T-helper 9 cell (primary cell): ENCODE measurements at places on chromosomes 5 and 9.

DNA sequence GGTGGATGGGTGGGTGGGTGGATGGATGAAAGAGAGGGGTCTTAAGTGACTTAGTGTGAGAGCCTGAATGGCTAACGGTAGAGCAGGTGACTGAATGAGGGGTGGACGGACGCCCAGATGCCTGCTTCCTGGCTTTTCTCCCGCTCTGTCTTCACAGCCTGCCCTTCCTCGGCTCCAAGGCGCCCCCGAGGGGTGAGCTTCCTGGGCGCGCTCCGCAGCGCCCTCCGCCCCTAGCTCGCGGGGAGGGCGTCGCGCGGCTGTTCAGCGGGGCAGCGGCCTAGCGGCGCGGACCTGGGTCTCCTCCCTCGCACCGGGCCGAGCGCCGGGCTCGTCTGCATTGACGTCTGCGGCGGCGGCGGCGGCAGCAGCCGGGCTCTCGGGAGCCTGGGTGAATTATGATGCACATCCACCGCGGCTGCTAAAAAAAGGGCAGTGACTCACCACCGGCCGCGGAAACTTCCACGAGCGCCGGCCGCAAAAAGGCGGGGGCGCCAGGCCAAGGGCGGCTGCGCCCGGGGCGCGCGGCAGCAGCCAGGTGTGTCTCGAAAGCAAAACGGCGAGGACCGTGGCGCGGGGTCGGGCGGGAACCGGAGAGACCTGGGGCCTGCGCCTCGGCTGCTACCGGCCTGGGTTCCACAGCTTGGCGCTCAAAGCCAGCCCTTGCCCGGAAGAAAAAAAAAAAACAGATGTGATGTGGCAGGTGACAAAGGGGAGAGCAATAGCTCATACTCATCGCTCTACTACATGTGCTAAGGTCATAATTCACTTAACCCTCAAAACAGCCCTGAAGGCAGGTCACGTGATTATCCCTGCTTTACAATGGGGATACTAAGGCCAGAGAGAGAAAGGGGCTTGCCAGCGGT is 143.0 kb upstream of the ADRA1B start:
- peak; percentile 25 for DNase-seq

- DNase-seq, result no peak
These were observed 2.0 kb upstream of the SPINK9 start for GRCh38 chr5:148333262-148333849.

DNA sequence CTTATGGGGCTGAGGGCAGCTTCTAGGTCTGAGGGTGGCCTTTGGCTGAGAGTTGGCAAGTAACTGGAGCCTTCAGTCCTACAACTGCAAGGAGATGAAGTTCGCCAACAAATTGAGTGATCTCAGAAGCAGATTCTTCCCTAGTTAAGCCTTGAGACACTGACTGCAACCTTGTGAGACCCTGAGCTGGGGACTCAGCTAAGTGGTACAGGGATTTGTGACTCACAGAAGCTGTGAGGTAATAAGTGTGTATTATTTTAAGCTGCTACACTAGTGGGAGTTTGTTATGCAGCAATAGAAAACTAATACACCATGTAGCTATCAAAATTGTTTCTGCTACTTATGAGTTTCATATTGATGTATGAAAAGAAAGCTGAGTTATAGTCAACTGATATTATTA is 279.2 kb downstream of the PIK3R1 start:
- DNase-seq, result no peak

- no peak for DNase-seq
These were observed 4.0 kb downstream of the MAN2A1 start for GRCh38 chr5:109693535-109694400.

- no peak for DNase-seq
These were observed 27.3 kb downstream of the RXRA start for GRCh38 chr9:134353539-134353938.

- DNase-seq, result no peak
These were observed 355.3 kb downstream of the ZSWIM6 start for GRCh38 chr5:61687371-61687770.

GRCh38 chr5:57976506-57976905 is 483.4 kb downstream of the PLK2 start:
- DNase-seq, result no peak

DNA sequence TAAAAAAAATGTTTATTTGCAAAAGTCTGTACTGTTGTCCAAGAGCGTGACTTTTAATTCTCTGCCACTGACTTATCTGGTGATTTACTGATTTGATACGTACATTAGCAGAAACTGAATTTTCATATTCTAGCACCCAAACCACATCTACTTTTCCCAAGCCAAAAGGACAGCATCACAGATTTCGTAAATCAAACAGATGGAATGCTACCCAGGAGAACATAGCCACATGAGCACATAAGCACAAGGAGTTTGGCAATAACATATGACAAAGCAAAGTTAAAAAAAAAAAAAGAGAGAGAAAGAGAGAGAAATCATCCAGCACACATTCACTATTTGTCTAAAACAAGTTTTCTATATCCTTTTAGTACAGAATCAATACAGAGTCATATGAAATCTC is 83.7 kb downstream of the HINT1 start:
- no peak for DNase-seq

DNA sequence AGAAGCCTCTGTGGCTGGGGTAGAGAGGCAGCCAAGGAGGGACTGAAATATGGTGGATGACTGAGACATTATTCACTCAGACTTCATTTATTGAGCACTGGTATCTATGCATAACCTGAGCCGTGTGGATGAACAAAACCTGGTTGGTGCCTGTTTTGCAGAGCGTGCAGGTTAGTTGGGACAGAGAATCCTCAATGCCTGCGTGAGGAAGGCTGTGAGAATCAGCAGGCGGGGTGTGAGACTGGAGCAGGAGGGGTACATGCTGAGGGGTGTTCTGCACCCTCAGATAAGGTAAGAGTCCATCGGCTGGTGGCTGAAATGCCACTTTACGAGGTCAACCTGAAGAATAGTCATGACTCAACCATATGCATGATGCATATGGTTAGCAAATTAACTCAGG is 271.6 kb downstream of the MED10 start:
- no peak for DNase-seq

DNA sequence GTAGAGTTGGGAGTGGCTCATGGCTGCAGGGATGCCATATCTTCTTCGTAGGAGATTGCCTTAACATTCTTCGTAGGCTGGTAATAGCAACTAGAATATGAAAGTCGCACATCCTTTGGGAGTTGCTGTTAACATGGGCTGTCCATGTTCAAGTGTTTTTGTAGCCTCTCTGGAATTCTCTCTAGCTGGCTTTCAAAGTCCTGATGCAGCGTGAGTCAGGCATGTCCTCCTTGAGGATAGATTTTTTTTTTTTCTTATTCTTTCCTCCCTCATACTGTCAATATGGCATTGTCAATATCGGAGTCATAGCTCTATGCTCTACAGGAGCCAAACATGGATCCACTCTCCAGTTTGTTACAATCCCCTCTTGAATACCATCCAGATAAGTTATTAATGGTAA is 494.8 kb upstream of the WWC1 start:
- no peak for DNase-seq

DNA sequence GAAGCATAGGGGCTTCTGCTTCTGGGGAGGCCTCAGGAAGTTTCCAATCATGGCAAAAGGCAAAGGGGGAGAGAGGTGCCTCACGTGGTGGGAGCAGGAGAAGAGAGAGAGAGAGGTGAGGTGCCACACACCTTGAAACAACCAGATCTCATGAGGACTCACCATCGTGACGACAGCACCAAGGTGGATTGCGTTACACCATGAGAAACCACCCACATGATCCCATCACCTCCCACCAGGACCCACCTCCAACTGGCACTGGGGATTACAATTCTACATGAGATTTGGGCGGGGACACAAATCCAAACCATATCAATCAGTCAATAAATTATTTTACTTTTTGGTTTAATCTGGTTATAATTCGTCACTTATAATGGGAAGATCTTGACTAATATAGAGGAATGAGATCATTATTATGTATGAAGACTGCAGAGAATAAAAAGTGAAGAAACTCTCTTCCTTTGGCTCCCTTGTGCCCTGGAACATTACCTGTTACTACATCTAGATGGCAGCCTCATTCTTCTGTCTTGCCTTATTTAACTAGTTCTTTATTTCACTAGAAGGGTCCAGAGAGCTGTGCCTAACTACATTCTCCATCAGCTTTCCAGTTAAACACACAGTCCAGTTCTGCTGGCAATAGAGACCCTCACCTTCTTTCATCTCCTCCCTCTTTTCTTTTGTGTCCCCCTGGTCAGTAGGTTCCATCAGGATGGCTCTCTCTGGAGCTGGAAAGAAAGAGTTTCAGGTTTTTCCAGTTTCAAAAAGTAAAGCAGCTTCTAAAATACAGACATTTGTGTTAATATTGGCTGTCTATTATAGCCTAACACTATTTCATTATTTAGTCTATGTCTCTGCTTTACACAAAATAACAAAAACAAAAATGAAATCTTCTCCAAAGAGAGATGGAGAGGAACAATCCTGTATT is 21.7 kb upstream of the SPINK7 start:
- no peak for DNase-seq

DNA sequence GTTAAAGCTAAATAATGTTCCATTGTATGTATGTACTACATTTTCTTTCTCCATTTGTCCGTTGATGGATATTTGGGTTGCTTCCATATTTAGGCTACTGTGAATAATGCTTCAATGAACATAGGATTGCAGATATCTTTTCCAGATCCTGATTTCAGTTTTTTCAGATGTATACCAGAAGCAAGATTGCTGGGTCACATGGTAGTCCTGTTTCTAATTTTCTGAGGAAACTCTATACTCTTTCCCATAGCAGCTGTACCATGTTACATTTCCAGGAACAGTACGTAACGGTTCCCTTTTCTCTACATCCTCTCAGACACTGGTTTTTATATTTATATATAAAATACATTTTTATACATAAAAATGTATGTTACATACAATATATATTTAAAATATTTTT is 121.8 kb downstream of the GCNT1 start:
- DNase-seq, result no peak

DNA sequence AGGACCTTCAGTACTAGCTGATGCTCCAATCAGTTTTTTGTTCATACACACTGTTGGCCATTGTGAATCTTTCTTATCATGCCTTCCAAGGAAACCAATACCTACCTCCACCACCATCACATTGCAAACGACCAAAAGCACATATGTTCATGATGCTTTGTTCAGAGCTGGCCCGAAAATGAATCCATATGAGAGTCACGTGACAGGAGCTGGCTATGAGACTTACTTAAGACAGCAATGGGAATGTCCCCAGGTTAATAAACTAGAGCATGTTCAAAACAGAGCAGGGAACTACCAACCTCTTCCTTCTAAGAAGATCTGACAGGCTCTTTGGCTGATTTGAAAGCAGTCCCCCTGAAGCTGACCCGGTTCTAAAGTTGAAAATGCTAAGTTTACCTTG is 93.5 kb downstream of the FGF1 start:
- DNase-seq, result no peak

DNA sequence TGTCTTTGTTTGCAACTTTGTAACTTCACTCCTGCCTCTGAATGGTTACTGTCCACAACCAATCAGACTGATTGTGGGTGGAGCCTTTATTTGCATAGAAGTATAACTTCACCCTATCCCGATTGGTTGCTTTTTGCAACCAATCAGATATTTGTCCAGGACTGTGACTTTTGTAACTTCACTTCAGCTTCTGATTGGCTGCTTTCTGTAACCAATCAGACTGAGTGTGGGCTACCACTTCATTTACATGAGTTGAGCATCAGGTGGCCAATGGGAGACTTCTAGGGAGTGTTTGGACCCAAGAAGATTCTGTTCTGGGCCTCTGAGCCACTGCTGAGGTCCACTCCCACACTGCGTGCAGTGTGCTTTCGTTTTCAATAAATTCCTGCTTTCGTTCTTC is 1810.7 kb upstream of the CDH6 start:
- no peak for DNase-seq

GRCh38 chr5:17396247-17396646 is 101.8 kb upstream of the TAF11L2 start:
- DNase-seq, result no peak

DNA sequence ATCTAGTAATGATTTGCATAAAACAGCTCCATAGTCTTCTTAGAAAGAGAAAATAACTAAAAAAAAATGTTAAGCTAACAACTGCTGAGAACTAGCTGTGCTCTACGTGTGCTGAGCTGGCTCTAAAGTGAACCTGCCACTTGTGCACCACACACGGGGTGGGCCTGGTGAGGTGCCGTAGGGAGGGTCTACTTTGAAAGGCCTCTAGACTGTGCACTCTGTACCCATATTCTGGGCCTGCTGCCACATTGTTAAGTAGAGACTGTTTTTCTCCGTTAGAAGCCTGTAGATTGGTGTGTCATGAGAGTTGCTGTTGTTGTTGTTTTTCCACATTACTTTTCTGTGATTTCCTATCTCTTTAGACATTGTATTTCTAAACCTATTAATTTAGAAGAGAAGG is 93.9 kb downstream of the CD180 start:
- DNase-seq, result no peak
